ENCODE measurements at places on chromosomes 1 and 21.

GRCh38 chr1:36203554-36204346 lies 20.5 kb upstream of the THRAP3 start:
- DNase-seq = no peak

DNA sequence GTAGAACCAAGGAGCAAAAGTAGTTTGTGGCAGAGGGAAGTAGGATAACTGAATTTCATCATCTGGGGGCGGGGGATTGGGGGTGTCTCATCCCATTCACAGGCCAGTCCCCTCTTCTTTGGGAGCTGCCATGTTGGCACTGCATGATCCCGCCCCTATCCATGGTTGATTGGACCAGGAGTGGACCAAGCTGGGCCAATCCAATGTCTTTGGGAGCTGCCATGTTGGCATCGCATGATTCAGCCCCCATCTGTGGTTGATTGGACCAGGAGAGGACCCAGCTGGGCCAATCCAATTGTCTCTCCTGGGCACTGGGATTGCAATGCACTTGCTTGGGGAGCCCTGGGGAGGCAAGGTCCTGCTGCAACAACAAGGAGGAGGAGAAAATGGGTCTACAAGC lies 12.3 kb upstream of the ALPL start:
- DNase-seq = no peak

DNA sequence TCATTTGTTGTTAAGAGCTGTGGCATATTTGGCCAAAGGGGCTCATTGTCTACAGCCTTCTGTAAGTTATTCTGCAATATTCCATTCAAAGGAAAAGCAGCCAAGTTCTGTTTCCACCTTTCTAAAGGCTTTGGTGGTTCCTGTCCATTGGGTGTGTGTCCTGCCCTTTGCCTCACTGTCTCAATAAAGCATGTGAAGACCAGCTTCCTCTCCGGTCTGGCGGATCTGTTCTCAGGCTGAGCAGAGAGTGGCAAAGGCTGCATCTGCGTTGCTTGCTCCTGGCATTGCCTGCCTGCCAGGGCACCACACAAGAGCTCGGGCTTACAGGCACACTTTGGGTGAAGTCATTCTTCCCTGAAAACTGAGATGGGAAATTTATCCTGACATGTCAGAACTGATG lies 34.9 kb downstream of the ST6GALNAC3 start:
- no peak for DNase-seq

- no peak for DNase-seq
Observed at GRCh38 chr1:185151215-185151614, 5.5 kb downstream of the TRMT1L start.

GRCh38 chr1:71037829-71038620 lies 9.6 kb downstream of the PTGER3 start:
- DNase-seq = no peak

DNA sequence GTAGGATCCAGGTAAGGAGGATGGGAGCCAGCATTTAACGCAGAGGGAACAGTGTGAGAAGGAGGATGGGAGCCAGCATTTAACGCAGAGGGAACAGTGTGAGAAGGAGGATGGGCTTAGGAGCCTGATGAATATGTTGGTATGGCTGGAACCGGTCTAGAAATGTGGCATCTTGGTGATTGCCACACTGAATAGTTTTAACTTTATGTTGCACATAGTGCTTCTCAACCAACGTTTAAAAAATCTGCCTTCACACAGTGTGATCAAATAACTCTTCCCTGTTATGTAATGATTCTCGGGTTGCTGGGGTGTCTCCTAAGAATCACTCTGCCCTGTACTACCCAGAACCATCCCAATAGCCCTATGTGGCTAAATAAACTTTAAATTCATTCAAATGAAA lies 146.9 kb upstream of the DUSP10 start:
- DNase-seq = no peak

DNA sequence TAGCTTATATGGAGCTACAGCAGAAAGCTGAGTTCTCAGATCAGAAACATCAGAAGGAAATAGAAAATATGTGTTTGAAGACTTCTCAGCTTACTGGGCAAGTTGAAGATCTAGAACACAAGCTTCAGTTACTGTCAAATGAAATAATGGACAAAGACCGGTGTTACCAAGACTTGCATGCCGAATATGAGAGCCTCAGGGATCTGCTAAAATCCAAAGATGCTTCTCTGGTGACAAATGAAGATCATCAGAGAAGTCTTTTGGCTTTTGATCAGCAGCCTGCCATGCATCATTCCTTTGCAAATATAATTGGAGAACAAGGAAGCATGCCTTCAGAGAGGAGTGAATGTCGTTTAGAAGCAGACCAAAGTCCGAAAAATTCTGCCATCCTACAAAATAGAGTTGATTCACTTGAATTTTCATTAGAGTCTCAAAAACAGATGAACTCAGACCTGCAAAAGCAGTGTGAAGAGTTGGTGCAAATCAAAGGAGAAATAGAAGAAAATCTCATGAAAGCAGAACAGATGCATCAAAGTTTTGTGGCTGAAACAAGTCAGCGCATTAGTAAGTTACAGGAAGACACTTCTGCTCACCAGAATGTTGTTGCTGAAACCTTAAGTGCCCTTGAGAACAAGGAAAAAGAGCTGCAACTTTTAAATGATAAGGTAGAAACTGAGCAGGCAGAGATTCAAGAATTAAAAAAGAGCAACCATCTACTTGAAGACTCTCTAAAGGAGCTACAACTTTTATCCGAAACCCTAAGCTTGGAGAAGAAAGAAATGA lies 37.6 kb downstream of the CENPF start:
- DNase-seq = no peak

DNA sequence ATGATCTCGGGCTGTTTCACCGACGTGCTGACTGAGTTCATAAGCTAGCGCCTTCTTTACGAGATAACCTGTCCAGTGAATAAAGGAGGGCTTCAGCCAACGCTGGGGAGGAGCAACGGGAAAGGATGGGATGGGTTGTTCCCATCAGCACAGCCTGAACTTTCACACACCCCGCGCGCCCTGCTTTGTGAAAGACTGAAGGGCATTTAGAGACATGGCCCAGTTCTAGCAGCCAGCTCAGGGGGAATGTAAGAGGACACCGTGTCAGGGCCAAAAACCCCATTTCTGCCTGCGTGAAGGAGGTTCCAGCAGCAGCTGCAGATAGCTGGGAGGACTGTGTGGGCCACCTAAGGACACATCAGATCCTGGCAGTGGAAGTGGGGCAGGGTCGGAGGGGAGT lies 255.1 kb upstream of the RAB4A start:
- no peak for DNase-seq

DNA sequence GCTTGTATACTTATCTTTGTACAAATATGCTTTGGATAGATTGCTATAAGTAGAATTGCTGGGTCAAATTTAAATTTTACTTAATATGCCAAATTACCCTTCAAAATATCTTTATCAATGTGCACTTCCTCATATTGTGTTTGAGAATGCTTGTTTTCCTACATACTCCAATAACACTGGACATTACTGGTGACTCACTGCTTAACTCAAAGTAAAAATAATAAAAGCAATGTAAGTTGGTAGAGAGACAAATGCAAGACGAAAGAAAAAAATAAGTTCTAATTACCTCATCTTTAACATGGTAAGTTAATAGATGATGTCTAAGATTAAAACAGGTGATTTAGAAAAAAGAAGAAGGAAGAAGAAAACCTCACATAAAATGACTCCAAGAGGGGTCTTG lies 7.9 kb upstream of the SH3GLB1 start:
- no peak for DNase-seq

GRCh38 chr1:91622616-91623015 lies 122.0 kb downstream of the CDC7 start:
- DNase-seq = no peak

DNA sequence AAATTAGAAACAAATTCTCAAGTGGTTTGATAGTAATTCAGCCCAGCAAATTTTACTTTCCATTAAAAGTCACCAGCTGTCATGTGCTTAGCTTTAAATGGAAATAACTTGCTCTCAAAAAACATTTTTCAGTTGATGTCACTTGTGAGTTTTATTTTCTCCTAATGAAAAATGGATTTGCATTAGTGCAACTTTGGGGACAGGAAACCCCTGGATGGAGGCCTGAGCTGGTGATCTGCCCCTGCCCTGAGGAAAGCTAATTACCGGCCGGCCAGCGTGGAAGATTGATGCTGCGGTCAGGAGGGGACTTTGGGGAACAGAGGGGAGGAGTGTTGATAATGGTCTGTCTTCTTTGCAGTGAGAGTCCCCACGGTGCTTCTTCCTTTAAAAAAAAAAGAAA lies 66.8 kb upstream of the ANGPTL1 start:
- DNase-seq = no peak

- DNase-seq = no peak
Observed at GRCh38 chr1:62093261-62093660, 101.4 kb upstream of the L1TD1 start.

DNA sequence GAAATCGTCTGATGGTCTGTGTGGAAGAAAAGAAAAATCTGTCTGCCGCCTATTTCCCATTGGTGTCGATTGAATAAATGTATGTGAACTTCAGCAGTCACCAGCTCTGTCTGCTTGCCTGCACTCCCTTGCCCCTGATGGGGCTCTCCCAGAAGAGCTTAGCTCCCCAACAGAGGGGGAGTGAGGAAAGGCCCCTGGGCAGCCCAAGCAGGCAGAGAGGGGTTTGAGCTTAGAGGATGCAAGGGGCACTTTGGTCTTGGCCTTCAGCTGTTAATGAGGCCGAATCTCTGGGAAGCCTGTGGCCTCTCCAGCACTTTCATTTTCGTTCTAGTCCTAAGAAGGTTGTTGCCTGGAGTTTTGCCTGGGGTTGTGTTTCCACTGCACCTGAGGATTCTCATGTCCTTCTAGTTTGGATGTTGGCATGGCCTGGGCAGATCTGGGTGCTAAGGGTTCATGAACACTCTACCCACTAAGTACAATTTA lies 2.8 kb downstream of the FOXD2 start:
- DNase-seq = no peak

GRCh38 chr21:40845441-40845995 lies 1.4 kb downstream of the DSCAM start:
- DNase-seq = no peak

- no peak for DNase-seq
Observed at GRCh38 chr1:14667651-14667984, 69.1 kb downstream of the KAZN start.

DNA sequence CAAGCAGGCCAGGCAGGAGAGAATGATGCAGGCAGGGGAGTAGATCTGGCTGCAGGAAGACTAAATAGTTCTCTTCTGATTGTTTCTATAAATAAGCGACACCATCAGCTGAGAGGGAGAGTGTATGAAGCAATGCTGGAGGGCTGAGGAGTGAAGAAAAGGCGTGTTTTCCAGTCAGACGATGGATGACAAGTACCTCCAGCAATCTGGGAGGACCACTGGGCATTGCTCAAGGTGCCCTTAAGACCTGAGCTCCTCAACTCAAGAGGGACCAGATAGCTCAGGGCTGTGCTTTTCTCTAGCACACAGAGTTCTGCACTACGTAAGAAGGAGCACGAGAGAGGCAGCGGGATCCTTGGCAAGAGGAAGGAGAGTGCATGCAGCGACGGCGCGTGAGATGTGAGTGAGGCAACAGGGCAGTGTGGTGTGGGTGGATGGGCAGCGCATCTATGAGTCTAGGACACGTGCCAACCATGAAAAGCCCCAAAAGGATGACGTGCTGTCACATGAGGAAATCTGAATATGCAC lies 36.0 kb downstream of the PABPC4 start:
- no peak for DNase-seq

GRCh38 chr21:31347435-31348032 lies 3.5 kb upstream of the TIAM1 start:
- peak; percentile 18 for DNase-seq

- no peak for DNase-seq
Observed at GRCh38 chr1:40742363-40743061, 41.1 kb upstream of the KCNQ4 start.

GRCh38 chr1:67619080-67619479 lies 65.9 kb upstream of the GADD45A start:
- DNase-seq = no peak

- no peak for DNase-seq
Observed at GRCh38 chr21:21971384-21971783, 973.2 kb downstream of the NCAM2 start.

GRCh38 chr1:232939748-232940147 lies 10.7 kb upstream of the NTPCR start:
- no peak for DNase-seq

GRCh38 chr21:41634211-41634694 lies 126.3 kb upstream of the TMPRSS2 start:
- DNase-seq = no peak

DNA sequence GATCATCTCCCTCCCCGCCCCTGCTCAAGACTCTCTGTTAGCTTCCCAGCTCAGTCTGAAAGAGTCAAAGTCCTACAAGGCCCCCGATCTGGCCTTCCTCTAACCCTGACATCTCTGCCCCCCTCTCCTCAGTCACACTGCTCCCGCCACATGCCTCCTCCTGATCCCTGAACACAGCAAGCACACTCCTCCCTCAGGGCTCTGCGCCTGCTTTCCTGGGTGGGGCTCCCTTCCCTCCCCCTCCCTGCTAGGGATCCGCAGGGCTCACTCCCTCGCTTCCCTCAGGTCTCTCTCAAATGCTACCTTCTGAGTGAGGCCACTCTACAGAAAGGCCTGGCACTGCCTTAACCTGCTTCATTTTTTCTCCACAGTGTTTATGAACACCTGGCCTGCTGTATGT lies 5.7 kb upstream of the GALE start:
- no peak for DNase-seq

DNA sequence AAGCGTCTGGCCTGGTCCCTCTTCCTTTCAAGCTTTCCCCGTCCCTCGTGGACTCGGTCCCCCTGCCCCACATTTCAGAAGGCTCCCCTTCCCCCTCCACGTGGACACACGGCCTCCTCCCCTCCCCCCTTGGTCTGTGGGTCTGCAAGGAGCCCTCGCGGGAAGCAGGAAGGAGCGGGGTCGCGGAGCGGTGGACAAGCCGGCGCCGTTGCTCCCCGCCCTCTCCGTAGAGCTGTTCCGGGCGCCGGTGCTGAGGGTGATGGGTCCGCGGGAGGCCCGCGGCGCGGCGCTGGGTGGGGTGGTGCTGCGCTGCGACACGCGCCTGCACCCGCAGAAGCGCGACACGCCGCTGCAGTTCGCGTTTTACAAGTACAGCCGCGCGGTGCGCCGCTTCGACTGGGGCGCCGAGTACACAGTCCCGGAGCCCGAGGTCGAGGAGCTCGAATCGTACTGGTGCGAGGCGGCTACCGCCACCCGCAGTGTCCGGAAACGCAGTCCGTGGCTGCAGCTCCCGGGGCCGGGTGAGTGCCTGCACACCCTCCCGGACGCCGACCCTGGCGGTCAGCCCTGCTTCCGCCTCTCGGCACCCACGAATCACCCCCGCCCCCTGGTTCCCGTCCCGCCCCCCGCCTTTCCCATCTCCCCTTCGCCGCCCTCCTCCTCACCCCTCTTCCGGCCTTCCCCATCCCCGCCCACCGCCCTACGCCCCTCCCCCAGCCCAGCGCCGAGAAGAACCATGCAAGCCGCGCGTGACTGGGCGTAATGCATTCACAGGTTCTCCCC lies 5.3 kb downstream of the FCRLB start:
- DNase-seq = no peak
